ENCODE measurements at places on chromosomes 2 and 18.
A peak's percentile ranks its signal among the peaks of the same experiment; 100 is the strongest.

- DNase-seq, result no peak
Measured at GRCh38 chr2:233072838-233073237, 12.7 kb downstream of the INPP5D start.

DNA sequence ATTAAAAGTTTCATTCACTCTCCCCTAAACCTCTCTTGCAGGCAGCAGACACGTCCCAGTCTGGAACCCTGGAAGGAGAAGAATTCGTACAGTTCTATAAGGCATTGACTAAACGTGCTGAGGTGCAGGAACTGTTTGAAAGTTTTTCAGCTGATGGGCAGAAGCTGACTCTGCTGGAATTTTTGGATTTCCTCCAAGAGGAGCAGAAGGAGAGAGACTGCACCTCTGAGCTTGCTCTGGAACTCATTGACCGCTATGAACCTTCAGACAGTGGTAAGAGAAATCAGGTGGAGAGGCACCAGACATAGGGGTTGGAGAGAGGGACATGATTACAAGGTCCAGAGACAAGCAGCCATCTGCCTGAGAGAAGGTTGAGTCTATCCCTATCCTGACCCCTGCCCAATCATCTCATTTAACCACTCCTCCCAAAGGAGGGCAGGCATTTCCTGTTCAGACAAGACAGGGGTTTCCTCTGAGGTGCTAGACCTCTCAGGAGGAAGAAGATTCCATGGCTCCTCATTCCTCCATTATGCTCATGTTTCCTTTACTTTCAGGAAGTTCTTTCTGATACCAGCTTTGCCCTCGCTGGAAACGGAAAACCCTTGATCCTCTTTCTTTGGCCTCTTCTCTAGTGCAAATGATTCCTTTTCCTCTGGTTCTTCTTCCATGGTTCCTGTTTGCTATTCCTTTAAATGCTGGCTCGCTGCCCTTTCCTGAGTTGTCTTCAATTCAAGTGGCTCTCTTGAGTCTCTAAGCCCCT lies 15.1 kb downstream of the PLCD4 start:
- DNase-seq, result no peak

- no peak for DNase-seq
Measured at GRCh38 chr18:9429662-9429993, 45.7 kb upstream of the RALBP1 start.

- no peak for DNase-seq
Measured at GRCh38 chr2:120936476-120937334, 201.0 kb downstream of the GLI2 start.

- DNase-seq, result no peak
Measured at GRCh38 chr2:167192833-167193232, 304.6 kb downstream of the XIRP2 start.

DNA sequence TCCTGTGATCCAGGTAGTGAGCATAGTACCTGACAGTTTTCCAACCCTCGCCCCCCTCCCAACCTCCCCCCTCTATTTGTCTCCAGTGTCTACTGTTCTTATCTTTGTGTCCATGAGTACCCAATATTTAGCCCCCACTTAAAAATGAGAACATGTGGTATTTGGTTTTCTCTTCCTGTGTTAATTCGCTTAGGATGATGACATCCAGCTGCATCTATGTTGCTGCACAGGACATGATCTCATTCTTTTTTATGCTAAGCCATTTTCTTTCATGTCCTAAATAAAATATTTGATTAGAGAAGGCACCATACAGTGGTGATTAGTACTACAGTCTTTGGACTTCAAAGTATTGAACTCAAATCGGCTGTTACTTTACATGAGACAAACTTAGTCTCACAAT lies 1087.9 kb downstream of the CBLN2 start:
- no peak for DNase-seq

DNA sequence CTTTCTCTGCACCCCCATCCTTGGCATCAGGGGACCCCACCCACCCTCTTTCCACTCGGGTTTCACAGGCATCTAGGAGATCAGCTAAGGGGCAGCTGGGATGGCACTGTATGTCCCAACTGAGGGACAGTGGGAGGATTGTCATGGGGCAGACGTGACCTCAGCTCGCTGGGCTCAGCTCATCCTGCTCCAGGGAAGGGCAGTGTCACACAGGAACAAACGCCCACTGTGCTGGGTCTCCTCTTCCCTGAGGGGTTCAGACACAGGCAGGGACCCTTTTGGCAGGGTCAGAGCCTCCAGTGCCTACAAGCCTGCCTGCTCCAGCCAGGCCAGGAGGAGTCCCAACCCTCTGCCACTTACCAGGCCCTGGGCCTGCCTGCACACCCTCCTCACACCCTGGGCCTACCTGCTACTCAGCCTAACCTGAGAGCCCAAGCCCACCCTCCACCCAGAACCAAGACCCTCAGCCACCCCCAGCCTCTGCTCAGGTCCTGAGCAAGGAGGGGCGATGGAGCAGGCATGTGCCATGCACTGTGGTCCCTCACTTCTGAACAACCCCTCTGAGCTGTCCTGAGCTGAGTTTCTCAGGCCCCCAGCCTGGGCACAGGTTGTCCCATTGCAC lies 68.2 kb downstream of the HS1BP3 start:
- no peak for DNase-seq

DNA sequence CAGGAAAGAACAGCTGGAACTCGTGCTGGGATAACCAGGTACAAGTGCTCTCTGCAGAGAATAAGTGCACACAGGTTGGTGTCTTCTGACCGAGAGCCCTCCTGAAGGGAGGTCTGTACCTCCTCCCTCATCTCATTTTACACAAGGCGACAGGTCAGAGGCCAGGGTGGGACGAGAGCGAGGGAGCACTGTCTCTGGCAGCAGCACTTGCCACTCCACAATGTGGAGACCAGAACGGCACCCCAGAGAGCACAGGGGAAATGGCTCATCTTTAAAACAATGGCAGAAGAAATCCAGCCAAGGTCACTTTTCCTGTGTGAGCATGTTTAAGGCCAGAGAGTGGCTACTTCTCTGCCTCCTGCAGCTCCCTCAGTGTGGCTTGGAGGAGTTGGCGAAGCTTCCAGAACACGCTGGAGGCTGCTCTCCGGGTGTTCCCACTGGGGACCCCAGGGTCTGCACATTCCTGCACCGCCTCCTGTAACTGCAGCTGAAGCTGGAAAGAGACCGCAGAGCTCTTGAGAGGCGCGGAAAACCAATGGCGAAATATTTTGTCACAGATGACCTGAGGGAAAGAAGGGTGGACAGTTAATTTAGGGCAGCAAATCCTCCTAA lies 20.8 kb downstream of the DIPK1C start:
- no peak for DNase-seq

- DNase-seq, result no peak
Measured at GRCh38 chr2:138036522-138036921, 72.2 kb downstream of the HNMT start.

- no peak for DNase-seq
Measured at GRCh38 chr2:170214309-170214948, 36.5 kb downstream of the MYO3B start.

GRCh38 chr2:128319631-128320191 lies 1.0 kb upstream of the HS6ST1 start:
- DNase-seq, result no peak

GRCh38 chr2:1976728-1977416 lies 232.6 kb upstream of the PXDN start:
- no peak for DNase-seq

GRCh38 chr2:73823916-73824523 lies 4.7 kb upstream of the STAMBP start:
- DNase-seq, result peak; percentile 33

DNA sequence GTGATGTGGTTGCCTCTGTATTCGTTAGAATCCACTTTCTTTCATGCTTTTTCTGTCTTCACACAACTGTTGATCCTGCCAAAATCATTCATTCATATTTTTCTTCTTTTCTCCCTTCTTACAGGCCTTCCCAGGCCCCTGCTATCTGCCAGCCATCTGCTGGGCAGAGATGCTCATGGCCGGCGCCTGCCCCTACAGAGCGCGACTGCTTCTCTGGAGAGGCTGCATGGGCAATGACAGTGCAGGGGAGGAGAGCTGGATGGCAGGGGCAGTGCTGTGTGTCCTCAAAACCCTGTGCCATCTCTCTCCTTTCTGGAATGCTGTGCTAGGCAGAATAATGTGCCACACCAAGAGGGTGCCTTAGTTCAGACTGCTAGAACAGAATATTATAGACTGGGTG lies 125.2 kb downstream of the INHBB start:
- DNase-seq, result no peak

DNA sequence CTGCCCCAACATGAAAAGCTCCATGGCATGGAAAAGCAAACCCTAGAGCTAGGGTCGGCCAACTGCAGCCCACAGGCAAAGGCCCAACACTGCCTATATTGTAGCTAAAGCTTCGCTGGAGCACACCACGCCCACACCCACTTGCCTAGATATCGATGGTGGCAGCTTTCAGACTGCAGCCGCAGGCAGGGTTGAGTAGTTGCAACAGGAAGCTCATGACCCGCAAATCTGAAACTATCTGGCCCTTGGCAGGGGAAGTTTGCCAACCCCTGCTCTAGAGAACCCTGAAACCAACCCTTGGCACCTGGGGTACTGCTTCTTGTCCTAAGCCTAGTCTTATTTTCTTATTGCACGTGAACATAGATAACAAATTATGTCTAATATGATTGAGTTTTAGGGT lies 250.0 kb downstream of the SOX11 start:
- no peak for DNase-seq

- no peak for DNase-seq
Measured at GRCh38 chr2:13014783-13015182, 298.0 kb downstream of the TRIB2 start.

DNA sequence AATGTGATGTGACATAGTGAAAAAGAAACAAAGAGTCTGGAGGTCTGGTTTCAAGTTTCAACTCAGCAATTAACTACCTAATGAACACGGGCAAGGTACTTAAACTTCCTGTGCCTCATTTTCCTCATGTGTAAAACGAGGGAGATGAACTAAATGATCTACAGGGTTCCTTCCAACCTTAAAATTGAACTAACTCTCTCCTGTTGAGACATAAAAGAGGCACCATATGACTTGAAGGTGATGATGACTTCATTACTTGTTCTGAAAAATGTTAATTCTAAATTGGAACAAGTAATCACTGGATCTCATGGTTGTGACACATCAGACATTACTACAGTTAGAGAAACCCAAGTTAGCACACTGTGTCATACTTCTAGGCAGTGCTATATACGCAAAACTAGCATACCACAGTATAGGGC lies 8.9 kb upstream of the REL start:
- no peak for DNase-seq

DNA sequence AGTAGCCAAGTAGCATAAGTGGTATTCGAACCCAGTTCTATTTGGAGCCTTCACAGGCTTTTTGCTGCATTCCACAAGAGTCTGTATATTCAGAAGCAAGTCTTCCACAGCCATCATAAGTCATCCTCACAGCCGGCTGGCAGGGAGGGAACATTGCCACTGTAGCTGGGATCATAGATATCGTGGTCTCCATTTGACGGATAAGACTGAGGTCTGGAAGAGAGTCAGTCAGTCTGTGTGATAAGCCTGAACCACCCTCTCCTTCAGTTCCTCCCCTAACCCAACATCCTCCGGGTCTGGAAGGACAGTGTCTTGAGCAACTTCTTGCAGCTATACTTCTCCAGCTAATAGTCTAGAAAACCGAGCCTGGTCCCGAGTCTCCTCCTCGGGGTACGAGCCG lies 17.0 kb upstream of the C1QL2 start:
- no peak for DNase-seq

DNA sequence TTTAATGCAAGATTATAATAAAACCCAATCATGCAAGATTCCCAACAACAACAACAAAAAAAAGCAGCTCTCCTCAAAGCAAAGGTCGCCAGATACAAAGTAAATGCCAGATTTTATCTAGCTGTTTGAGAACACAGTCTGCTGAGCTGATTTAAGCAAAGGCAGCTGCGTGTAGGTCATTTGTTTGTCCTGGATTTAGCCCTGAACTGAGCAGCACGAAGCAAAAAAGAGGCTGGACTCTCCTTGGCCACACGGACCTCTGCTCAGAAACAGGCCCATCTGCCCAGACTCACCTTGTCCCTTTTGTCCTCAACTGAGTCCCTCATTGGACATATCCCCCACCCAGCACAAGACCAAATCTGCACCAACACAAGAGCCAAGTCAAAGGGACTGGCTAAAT lies 91.5 kb downstream of the PID1 start:
- no peak for DNase-seq

DNA sequence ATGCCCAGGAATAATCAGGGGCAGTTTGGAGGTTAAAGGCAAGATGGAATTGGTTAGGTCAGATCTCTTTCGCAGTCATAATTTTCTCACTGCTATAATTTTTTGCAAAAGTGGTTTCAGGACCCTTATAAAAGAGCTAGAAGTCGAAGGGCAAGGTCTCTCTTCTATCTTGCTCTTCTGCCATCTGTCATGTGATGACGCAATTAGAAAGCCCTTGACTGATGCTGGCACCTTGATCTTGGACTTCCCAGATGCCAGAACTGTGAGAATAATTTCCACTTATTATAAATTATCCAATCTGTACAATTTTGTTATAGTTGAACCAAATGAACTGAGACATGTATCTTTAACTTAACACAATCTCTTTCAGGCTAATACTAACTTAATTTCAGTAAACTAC lies 6.3 kb upstream of the RALBP1 start:
- DNase-seq, result no peak

GRCh38 chr2:139478165-139478914 lies 698.1 kb upstream of the NXPH2 start:
- no peak for DNase-seq

GRCh38 chr18:25659541-25659940 lies 307.6 kb upstream of the ZNF521 start:
- DNase-seq, result no peak

- no peak for DNase-seq
Measured at GRCh38 chr2:228860601-228861285, 410.3 kb downstream of the PID1 start.

DNA sequence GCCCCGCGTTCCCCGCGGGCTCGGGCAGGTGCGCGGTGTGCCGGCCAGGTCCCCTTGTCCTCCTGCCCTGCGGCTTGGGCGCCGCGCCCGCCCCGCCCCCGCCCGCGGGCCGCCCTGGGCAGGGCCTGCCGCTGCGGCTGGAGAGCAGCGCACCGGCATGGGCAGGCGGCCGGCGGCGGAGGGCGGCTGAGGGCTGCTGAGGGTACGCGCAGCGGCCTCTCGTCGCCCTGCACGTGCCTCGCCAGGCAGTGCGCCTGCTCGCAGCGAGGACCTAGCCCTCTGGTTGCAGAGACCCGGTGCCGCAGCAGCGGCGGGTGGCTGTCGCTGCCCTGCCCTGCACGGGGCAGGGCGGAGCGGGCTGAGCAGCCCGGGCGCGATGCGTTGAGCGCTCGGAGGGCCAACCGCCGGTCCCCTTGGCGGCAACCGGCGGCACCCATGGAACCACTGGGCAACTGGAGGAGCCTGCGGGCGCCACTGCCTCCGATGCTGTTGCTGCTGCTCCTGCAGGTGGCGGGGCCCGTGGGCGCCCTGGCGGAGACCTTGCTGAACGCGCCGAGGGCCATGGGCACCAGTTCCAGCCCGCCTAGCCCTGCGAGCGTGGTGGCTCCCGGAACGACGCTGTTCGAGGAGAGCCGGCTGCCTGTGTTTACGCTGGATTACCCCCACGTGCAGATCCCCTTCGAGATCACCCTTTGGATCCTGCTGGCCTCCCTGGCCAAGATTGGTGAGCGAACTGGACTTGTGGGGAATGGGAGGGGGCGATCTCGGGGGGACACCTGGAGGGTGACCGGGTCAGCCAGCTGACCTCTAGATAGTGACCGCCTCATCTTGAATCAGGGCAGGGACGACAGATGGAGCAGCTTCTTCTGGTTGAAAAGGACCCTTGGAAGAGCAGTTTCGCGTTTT lies at the start of gene SLC9A2:
TSS of gene SLC9A2 (plus strand) at position 140 of the 906 bp plus-strand sequence. CDS start at position 436, 296 bp downstream.
- no peak for DNase-seq

- no peak for DNase-seq
Measured at GRCh38 chr2:220821683-220822082, 750.4 kb downstream of the EPHA4 start.

All from stimulated activated CD4-positive, alpha-beta T cell treated with anti-CD3 and anti-CD28 coated beads, Interleukin-2, amount 100 ng/mL, for 24 hours (primary cell).